H4 (cell line): ENCODE measurements at places on chromosomes 7 and 10. TPM values are rescaled to one million over a fixed set of nuclear protein-coding genes. Genes with fewer than 3 reads are reported as not detected.

The ATOH7 gene
- total RNA-seq = 0.27 and 0.88 TPM in 2 replicates

DNA sequence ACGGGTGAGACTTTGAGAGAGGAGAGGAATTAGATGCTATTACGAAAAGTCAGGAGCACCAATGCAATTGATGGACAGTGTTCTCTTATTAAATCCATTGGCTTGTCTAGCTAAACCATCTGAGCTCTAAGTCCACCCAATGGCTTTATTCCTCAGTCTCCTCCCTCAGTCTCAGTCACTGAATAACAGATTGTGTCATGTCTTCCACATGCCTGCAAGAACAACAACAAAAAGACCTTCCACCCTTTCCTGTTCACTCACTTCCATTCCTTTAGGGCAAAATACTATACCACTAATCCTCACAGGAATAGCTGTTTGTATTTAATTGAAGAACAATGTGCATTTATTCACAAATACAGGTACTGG is 154.8 kb upstream of the LAMB4 start:
- no peak for DNase-seq

DNA sequence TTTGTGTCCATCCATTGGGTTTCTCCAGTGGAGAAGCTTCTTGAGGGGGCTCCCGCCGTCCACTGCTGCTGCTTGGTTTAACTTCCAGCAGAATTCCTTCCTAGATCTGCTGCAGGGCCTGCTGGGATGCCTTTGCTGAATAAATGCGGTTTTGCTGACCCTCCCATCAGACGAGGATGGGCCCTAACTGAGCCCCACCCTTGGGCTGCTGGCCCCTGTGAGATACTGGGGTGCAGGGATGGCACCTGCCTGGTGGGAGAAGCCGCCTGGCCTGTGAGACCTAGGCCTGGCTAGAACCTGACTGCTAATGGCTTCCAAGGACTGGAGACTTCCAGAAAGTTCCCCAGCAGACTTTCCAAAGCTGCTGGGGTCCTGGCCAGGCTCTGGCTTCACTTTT is 43.8 kb downstream of the ZNF467 start:
- DNase-seq = no peak

DNA sequence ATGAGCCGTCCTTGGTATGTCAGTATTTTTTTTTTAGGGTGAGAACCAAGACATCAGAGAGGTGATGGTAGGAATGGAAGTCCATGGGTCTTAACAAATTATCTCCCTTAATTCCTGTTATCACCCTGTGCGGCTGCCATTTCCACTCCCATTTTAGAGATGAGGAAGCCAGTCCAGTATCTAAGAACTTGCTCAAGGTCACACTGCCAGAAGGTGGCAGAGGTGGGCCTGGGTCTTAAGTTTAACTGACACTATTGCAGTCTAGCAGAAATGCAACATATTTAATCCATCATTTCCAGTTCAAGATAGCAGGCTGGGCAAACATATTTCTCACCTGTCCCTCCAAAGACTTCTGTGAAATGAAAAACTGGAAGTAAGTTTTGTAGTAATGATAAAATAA is 108.3 kb downstream of the GLI3 start:
- peak; percentile 70 for DNase-seq

GRCh38 chr7:17136126-17136525 is 162.3 kb upstream of the AHR start:
- no peak for DNase-seq
